Hematopoietic multipotent progenitor cell (in vitro differentiated cells): ENCODE measurements at places on chromosomes 16 and 17. TPM values are rescaled to one million over a fixed set of nuclear protein-coding genes. Genes with fewer than 3 reads are reported as not detected.

Gene CSH1
- not detected for total RNA-seq

DNA sequence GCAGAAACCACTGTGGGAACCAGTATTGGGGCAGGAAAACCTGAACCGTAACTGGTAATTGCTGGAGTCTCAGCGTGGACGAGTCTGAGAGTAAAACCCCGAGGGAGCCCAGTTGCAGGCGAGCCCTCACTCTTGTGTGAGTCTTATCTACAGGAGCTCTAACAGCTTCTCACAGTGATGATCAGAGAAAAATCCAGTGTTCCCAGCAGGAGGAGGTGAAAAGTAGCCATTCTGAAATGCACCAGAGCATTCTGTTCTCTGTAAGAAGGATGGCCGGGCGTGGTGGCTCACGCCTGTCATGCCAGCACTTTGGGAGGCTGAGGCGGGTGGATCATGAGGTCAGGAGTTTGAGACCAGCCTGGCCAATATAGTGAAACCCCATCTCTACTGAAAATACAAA, 161.2 kb downstream of the COPRS start:
- no peak for DNase-seq

Gene EVI2A
- total RNA-seq: 13.7 TPM

DNA sequence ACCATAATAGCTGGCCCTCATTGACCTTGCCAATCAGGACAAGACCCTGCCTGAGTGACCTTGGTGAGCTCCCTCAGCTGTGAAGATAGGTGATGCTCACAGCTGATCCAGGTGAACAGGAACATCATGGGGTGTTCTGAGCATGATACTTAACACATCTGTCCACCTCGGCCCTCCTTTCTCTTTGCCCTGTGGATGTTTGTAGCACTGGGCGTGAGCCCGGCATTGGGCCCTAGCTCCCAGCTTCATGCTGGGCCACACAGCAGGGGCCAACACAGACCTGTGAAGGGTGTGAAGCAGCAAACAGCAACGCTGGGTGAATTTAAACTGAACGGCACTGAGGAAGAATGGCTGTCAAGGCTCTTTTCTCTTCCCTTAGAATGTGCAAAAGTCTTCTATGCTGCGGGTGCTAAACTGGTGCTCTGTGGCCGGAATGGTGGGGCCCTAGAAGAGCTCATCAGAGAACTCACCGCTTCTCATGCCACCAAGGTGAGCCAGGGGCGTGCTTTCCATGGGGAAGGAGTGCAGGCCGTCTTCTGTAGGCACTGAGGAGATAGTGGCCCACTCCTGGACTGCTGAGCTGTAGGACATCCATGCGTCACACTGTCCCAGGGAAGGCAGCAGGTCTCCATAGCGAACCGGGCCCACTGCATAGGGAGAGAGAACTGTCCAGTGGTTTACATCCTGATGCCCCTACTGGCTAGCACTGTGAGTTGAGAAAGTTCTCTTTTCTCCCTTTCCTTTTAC, 35.9 kb downstream of the TMEM11 start:
- DNase-seq: no peak

GRCh38 chr16:85505794-85506634, 107.1 kb upstream of the GSE1 start:
- no peak for DNase-seq

GRCh38 chr16:87653234-87653633, 50.9 kb downstream of the JPH3 start:
- no peak for DNase-seq

GRCh38 chr17:35784895-35785294, 10.5 kb downstream of the MMP28 start:
- no peak for DNase-seq

Gene KRT15
- total RNA-seq: not detected

- no peak for DNase-seq
Observed at GRCh38 chr17:43702637-43703036, 40.9 kb upstream of the MEOX1 start.

Gene SHISA6
- total RNA-seq: under 0.01 TPM

GRCh38 chr16:24731722-24732419, 2.4 kb downstream of the TNRC6A start:
- DNase-seq: no peak

DNA sequence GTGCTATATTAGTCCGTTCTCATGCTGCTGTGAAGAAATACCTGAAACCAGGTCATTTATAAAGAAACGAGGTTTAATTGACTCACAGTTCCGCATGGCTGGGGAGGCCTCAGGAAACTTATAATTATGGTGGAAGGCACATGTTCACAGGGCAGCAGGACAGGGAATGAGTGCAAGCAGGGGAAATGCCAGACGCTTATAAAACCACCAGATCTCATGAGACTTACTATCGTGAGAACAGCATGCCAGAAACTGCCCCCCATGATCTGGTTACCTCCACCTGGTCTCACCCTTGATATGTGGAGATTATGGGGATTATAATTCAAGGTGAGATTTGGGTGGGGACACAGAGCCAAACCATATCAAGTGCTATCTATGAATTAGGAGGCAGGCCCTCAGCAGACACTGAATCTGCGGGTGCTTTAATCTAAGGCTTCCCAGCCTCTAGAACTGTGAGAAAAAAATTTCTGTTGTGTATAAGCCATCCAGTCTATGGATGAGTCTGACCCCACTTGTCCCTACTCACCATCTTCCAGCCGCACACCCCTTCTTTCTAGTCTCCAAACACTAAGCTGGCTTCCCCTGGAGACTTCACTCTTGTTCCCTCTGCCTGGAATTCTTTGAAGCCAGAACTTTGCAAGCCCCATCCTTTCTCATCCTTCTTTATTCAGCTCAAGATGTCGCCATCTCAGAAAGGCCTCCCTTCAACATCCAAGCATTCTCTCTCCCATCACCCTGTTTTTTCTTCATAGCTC, 772 bp upstream of the NUP93 start:
- DNase-seq: peak; percentile 42
